ENCODE measurements at places on chromosomes 16 and 17.

- DNase-seq: no peak
Measured at GRCh38 chr16:87742781-87743490, 22.9 kb downstream of the KLHDC4 start.

- DNase-seq: no peak
Measured at GRCh38 chr17:72413077-72414031, 292.5 kb downstream of the SOX9 start.

DNA sequence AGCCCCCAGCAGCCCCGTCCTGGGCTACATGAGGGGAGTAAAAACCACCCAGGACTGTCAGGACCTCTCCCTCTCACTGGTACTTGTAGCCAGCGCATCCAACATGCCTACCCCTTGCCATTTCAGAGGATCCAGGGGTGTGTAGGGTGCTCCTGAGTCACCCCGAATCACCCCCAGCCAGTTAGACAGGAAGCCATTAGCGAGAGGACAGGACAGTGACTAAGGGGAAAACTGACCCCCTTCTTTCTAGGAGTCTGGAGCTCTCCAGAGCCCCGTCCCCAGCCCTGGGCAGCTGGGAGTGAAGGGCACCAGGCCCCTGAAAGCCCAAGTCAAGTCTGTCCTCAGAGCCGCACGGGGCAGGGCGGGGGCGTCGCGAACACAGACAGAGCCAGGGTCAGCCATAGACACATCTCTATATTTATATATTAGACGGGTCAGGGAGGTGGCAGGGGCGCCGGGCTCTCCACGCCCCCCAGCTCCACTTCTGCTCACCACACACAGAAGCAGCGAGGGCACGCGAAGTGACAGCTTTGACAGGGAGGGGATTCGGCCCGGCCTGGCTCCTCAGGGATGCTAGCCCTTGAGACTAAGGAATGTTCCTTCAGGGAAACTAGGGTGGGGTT, 485 bp upstream of the GDPD3 start:
- no peak for DNase-seq

DNA sequence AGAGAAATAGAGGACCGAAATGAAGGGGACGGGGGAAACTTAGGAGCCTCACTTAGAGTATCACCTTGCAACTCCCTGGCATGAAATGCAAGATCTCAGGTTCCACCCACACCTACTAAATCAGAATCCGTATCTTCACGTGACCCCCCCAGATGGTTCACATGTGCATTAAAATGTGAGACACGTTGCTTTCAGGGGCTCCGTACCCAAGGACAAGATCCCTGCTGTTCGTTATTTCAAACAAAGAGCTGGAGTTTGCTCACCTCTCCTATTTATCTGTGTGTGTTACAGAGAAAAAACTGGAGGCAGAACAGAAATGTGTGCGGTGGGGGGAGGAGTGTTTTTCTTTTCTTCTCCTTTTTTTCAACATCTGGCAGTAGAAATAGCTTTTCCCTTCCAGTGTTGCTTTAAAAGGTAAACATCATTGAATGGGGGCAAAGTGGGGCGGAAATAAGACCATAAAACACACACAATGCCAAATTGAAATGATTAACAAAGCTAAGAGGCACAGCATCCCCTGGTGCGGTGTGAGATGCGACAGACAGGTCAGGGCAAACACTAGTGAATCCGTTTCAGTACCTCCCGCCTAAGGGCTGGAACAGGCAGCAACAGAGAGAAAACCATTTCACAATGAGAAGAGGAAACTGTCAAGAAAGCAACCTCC, 145.4 kb downstream of the SOX9 start:
- DNase-seq: no peak

DNA sequence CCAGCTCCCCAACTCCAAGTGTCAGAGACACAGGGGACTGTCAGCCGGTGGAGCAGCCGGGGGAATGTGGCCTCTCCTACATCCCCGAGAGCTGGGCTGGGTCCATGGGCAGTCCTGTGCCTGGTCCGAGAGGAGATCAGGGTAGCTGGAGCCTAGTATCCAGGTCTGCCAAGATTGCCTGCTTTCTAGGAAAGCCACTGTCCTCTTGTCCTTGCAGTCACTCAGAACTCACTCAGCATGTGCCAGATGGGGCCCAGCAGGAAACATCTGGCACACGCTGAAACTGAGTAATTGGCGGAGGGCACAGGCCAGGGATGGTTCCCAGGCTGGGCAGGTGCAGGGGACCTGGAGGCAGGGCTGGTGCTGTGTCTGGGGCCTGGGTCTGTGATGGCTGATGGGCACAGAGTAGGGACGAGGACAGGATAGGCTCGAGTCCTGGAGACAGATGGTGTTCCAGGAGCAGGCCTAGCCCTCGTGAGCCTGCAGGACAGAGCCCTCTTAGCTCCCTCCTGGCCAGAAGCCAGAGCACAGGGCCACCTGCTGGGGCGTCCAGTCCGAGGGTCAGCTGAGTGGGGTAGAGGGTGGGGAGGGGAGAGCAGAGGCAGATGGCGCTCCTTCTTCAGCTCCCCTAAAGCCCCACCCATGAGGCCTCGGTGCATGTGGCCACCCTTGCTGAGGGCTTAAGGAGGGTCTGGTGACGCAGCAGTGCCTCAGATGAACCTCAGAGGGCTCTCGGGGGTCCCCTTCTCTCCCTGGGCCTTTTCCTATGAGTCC, 31.1 kb downstream of the ADCY7 start:
- DNase-seq: no peak

DNA sequence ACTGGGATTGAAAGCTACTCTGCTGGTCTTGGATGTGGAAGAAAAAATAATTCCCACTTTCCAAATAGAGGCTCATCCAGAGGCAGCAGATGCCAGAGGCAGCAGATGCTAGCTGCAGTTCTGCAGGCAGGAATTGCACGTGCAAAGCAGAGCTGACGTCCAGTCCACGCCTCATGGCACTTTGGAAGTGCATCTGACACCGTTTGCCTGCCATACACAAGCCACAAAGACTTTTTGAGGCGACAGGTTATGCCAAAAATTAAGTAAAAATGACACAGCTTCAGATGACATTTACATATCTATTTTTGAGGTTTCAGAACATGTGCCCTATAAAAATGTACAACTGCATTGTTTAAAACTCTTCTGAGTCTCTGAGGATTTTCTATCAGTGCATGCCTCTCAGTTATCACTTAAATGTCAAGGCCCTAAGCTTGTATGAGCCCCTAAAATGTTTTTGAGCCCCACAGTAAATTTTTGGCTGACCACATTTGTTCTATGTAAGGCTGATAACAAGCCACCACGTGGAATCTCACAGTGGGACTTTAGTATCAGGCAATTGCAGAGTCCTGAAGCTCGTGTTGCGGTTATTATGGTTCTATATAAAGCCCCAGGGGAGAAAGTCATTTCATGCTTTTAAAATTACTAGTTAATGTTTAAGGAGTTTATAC, 239.2 kb downstream of the PRKCA start:
- DNase-seq: no peak

DNA sequence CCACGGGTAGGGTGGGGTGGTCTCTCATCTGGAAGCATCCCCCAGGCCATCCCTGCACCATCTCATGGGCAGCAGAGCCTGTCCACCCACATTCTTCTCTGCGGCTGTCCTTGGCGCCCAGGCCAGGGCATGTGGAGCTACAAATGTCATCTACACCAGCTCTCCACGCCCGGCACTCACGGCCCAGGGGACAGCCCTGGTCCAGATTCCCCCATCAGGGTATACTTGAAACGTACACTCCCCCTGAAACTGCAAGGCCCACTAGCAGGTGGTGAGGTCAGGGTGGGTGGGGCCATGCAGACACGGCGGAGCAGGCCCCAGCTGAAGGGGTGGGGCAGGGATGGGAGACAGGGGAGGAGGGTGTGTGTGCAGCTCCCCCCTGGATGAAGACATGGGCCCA, 3.2 kb upstream of the SOX8 start:
- no peak for DNase-seq

DNA sequence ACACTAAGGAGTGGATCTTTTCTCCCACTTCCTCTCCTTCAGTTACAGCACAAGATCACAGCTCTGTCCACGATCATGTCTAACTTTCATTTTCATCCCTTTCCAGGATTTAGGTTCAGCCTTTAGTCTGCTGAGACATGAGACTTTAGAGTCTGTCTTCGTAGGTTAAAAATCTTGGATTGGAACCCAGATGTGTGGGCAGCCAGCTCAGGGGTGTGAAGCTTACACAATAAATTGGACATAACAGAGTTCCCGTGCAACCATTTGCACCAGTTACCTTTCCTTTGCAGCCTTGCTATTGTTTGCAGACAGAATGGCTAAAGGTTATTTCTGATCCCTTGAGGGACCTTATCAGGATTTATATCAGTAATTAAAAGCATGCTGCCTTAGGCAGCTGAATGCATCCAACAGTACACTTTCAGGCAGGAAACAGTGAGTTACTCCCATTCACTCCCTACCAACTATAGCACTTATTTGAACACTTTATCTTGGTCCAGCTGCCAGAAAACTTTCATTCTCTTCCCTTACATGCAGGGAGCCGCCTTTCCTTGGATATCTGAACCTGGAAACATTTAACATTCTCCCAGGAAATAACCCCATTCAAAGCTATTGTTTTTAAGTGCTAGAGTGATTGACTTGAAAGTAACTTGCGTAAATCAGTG, 87.3 kb downstream of the TMEM100 start:
- no peak for DNase-seq

DNA sequence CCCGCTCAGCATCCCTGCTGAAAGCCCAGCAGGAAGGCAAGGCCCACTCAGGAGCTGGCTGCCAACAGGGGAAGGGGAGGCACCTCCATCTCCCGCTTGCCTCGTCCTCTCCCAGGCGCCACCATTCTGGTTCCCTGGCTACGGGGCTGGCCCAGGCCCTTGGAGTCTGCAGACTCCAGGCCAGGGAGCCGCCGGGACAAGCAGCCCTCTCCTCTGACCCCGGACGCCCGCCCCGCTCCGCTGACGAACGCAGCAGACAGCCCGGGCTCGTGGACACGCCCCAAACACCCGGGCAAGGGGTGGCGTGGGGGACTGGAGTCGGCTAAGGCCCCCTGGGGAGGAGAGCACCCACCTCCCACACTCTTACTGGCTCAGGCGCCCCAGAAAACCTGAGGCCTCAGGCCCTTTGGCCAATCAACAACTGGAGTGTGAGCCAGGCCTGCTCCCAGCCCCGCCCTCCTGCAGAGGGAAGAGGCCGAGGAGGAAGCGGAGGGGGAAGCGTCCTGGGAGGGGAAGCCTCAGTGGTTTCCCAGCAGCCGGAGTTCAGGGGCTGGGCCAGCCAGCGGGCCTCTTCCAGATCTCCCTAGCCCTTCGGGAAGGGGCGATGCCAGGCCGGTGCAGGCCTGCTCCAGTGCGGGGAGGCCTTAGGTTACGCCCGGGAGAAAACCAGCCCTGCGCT, 4.2 kb downstream of the MNT start:
- peak; percentile 65 for DNase-seq

DNA sequence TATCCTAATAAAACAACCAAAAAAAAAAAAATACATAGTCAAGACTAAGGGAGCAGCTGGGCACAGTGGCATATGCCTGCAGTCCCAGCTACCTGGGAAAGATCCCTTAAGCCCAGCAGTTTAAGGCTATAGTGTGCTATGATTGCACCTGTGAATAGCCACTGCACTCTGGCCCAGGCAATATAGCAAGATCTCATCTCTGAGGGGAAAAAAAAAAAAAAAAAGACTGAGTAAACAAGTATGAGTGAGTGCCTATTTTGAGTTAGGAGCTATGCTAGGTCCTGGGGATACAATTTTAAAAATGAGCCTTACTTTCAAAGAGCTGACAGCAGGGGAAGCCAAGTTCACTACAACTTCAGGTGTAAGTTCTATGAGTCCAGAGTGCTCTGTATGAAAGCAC, 55.4 kb downstream of the GRB2 start:
- DNase-seq: no peak

GRCh38 chr16:4389051-4389955, 17.7 kb downstream of the VASN start:
- no peak for DNase-seq

DNA sequence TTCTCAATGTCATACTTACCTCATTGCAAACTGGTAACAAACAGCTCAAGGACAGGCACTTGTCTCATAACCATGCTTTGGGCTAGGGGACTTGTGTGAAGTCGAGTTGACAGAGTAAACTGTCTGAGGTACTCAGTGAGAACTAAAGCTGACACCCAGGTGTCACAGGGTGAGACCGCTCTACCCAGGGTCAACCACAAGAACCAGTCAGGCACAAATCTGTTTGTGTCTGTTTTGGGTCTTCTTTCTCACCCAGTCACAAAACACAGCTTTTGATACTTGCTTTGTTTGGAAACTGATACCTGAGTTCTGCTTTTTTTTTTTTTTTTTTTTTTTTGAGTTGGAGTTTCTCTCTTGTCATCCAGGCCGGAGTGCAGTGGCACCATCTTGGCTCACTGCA, 161.1 kb downstream of the STX8 start:
- no peak for DNase-seq

GRCh38 chr16:79347277-79347676, 253.3 kb downstream of the MAF start:
- no peak for DNase-seq

GRCh38 chr17:46777943-46778915, 40.3 kb downstream of the WNT3 start:
- DNase-seq: no peak

DNA sequence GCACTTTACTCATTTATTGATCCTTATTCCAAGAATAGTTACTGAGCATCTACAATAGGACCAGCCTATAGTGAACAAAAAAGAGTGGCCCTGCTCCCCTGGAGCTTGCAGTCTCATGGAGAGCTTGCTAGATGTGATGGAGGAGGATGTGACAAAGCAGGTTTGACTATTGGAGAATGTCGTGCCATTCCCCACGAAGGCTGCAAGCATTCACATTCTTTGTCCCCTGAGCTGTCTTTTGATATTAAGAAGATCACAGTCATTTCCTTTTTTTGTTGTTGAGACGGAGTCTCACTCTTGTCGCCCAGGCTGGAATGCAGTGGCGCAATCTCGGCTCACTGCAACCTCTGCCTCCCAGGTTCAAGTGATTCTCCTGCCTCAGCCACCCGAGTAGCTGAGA, 115.0 kb upstream of the ADAMTS18 start:
- no peak for DNase-seq

DNA sequence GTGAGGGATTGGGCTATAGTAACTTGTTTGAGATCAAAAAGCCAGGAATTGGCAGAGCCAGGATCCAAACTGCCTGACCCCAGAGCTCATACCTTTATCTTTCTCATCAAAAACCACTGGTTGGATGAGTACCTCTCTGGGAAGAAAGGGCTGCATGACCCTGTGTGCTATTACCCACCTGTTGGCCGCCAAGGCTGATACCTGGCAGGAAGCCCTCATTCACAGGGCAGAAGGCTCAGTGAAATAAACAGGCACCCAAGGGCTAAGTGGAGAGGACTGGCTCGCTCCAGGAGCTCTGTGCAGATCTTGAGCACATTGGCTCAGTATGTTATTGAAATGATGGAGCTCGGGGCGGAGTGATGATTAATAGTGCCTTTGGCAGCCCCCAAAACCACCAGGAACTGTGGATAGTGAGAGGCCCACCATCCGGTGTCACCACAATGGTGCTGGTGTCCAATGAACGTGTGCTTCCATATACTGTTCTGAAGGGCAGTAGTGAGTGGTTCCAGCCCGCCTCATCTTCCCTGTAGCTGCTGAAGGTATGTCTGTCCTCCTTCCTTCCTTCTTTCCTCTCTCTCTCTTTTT, 197.6 kb downstream of the MSI2 start:
- DNase-seq: no peak

DNA sequence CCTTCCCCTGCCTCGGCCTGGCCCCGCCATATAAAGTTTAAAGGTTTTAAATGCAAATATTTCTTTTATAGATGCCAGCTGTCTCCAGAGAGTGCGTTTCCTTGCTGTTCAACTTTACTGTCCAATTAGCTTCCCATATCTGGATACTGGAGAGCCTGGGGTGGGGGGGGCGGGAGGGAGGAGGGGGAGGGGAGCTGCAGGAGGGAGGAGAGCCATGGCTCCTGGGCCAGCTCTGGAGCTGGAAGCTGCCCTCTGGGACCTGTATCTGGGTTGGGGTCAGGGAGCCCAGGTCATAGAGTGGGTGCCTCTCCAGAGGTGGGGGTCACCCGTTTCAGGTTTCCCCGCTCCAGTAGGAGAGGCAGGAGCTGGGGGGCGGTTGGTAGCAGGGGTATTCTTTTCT, 6.2 kb upstream of the GSE1 start:
- DNase-seq: no peak

Data from SIG-M5 (cell line).